ENCODE measurements at places on chromosomes 12 and 14.

- no peak for DNase-seq
Measured at GRCh38 chr14:33510063-33510481, 440.8 kb downstream of the EGLN3 start.

- peak; percentile 71 for DNase-seq
Measured at GRCh38 chr14:104138098-104138717, at the start of gene KIF26A. Gene KIF26A (plus strand): TSS chr14:104138587. CDS start chr14:104138723, 136 bp downstream.

DNA sequence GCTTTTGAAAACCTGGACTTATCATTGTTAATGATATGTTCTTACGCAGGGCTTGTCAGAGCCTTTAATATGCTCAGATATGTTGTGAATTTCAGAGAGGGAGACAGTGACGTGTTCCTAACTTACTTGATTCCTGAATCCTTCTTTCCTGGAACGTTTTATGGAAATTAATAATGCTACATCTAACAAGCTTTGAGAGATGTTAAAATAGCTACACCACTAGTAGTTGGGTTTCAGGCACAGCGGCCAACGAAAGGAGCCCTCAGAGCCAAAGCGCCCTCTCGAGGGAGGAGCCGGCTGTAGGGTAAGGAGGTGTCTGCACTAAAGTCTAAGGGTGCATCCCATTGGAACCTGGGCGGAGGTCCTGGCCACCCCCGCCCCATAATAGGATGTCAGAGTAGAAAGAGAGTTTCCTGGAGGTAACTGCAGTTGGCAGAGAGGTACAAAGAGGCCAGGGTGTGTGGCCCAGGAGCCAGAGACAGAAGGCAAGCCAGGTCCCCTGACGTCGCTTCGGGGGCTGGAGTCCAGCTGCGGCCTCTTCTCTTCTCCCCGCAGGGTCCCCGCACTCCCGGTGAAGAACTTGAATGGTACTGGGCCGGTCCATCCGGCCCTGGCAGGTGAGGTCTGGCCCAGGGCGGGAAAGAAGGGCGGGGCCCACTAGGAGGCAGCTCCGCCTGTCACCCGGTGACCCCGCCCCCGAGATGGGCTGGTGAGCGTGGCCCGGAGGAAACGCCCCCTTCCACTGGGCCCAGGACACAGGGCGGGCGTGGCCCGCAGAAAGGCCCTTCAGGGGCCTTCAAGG, 36.3 kb downstream of the DTX1 start:
- no peak for DNase-seq

- DNase-seq: no peak
Measured at GRCh38 chr14:25841226-25841625, 756.6 kb downstream of the NOVA1 start.

DNA sequence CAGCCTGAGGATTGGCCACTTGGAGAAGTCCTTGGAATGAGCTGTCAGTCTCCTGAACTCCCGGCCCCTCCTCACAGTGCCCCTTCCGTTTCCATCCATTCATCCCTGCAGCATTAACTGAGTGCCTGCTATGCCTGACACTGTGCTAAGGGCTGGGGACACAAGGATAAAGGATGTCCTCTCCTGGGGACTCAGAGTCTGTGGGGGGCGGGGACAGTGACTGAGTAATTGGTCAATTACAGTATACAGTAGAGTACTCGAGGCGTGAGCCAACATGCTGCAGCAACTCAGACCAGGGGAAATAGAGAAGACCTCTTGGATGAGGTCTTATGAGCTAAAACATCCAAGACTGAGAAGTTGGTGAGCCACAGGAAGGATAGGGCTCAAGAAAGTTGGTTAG, 43.4 kb upstream of the PWP1 start:
- DNase-seq: no peak

GRCh38 chr12:15212930-15213329, 8.3 kb downstream of the RERG start:
- DNase-seq: no peak

- peak; percentile 58 for DNase-seq
Measured at GRCh38 chr12:130026608-130027176, 122.9 kb upstream of the TMEM132D start.

DNA sequence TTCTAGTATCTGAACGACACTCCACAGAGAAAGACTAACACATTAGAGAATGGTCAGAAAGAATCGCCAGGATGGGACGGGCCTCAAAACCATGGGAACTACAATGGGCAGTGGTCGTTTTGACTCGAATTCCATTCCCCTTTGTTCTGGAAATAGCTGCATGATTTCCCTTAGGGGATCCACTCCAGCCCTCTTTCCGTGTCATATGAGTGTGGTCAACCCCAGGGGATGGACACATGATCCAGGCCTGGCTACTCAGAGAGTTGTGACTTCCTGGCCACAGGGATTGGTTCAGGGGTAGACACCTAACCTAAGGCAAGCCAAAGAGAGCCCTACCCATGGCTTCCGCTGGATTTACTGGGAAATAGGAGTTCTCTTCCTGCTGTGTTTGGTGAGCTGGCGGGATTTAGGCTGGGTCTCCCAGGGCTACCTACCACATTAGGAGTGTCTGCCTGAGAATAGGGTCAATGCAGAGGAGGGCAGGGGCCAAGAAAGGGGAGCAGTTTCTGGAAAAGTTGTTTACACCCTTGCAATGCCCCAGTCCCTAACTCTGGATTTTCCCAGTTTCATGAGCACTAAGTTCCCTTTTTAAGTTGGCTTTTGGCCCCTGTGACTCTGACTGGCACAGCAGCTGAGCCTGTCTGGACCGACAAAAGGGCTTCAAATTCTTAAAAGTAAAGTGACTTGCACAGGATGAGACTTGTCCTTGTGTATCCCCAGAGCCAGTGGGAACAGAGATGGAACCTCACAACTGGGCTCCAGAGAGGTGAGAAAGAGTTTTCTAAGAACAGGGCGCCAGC, 28.1 kb upstream of the GPATCH2L start:
- no peak for DNase-seq

GRCh38 chr12:18849761-18850160, 111.8 kb downstream of the CAPZA3 start:
- no peak for DNase-seq

DNA sequence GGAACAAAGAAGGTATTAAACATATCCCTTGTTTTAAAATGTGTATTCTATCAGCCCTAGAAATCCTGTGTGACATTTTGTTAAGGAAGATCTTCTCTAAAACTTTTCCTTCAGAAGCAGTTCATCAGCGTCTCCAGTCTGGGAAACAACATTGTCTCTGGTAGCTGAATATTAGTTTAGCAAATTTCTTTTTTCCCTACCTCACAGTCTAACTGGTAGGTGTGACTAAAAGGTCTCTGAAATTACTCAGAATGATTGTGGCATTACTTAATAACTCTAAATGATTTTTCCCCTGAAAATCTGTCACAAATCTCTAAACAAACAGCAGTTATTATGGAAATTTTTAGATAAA, 1044.8 kb downstream of the FLRT2 start:
- DNase-seq: no peak

DNA sequence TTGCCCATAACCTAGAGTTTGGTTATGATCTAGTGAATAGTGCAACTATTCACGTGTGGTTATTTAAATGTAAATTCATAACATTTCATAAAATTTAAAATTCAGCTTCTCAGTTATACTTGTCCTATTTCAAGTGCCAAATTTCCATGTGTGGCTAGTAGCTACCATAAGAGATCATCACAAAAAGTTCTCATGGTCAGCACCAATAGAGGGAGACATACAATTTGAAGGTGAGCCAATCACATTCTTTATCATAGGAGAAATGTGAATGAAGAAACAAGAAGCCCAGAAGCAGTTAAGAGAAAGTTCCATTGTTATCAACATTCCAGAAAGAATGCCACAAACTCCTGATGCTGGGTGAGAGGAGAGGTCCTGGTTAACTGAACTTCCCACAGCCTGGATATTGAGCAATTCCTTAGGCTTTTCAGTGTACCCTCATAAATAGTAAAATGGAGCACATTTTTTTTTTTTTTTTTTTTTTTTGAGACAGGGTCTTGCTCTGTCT, 892.9 kb upstream of the USP15 start:
- DNase-seq: no peak

- no peak for DNase-seq
Measured at GRCh38 chr12:7750350-7750749, 3.2 kb upstream of the CLEC4C start.

DNA sequence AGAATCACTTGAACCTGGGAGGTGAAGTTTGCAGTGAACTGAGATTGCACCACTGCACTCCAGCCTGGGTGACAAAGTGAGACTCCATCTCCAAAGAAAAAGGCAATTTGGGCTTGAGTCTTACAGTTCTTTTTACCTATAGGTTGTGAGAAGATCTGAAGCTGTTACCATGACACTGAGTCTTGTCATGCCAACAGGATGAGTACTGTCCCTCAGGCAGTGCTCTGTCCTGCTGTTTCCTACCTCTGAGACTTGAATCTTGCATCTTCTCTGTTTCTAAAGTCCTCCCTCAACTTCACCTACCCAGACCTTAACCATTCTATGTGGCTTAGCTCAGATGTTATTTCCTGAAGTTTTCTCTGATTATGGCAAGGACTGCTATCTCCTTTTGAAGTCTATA, 400.8 kb upstream of the PRICKLE1 start:
- no peak for DNase-seq

- DNase-seq: no peak
Measured at GRCh38 chr12:92557422-92557724, 145.4 kb upstream of the PLEKHG7 start.

- no peak for DNase-seq
Measured at GRCh38 chr14:51677266-51677665, 25.6 kb downstream of the FRMD6 start.

- no peak for DNase-seq
Measured at GRCh38 chr14:86420131-86420530, 890.2 kb downstream of the FLRT2 start.

DNA sequence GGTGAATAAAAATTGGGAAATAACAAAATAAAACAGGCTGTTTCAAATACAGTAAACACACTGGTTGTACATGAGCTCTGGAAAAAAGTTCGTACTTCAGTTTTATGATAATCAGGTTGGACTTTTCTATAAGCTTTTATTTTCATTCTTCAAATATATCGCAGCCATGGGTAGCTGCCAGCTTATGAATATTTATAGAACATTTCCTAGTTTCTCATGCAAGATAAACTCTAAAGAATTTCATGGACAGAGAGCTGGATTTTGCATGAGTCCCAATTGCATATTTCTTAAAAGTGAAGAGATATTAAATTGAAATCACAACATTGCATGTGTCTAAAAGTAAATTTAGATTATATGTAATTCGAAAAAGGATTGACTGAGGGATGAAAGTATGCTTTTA, 827.6 kb downstream of the SLC6A15 start:
- no peak for DNase-seq

GRCh38 chr12:46027172-46027571, 36.8 kb upstream of the SCAF11 start:
- no peak for DNase-seq

GRCh38 chr14:74064883-74065282, 19.4 kb downstream of the ALDH6A1 start:
- DNase-seq: no peak

DNA sequence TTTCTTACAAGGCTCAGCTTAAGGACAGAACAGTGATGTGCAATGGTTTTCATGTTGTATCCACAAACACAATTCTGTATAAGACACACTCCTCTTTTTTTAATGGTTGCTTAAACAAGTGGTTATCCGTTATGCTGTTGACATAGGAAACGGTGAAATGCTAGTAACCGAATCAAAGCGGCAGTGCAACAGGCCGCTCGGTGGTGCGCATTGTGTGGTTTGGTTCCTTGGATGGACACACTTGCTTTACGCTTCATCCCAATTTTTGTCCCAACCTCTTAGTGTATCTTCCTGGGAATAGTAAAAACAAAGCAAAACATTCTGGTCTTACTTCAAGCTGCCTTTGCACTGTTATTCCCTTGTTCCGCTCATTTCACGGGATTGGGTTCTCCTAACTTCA, 650 bp upstream of the PTGER2 start:
- DNase-seq: no peak

DNA sequence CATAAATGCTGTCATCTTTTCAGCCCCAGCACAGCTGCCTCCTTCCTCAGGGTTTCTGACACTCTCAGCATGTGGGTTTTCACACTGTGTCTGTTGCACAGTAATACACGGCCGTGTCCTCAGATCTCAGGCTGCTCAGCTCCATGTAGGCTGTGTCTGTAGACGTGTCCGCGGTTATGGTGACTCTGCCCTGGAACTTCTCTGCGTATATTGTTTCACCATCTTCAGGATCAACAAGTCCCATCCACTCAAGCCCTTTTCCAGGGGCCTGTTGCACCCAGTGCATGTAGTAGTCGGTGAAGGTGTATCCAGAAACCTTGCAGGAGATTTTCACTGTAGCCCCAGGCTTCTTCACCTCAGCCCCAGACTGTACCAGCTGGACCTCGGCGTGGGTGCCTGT, 1210.6 kb downstream of the TMEM121 start:
- no peak for DNase-seq

DNA sequence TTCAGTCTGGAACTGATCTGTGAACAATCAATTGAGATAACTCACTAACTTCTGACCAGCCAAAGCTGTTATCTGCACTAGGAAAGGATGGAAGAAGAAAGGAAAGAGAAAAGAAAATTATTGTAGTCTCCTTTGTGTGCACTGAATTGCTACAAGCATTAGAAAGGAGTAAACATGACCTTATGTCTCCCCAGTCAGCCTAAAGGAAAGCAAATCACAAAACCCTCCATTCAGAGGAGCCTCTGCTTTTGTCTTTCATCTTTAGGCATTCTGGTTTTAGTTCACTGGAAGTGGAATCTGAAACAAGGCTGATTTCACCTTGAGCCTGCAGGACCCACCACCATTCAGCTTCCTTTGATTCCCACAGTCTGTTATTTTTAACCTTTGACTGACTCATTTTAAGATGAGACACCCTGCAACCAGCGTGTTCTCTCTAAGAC, 26.0 kb downstream of the TBX3 start:
- no peak for DNase-seq

- DNase-seq: no peak
Measured at GRCh38 chr12:39369756-39370155, 73.2 kb downstream of the KIF21A start.

GRCh38 chr12:113689047-113689610, 217.5 kb upstream of the LHX5 start:
- no peak for DNase-seq

GRCh38 chr12:23564451-23565152, 384.9 kb downstream of the SOX5 start:
- DNase-seq: no peak

- no peak for DNase-seq
Measured at GRCh38 chr14:21268617-21269251, 508 bp downstream of the HNRNPC start.

DNA sequence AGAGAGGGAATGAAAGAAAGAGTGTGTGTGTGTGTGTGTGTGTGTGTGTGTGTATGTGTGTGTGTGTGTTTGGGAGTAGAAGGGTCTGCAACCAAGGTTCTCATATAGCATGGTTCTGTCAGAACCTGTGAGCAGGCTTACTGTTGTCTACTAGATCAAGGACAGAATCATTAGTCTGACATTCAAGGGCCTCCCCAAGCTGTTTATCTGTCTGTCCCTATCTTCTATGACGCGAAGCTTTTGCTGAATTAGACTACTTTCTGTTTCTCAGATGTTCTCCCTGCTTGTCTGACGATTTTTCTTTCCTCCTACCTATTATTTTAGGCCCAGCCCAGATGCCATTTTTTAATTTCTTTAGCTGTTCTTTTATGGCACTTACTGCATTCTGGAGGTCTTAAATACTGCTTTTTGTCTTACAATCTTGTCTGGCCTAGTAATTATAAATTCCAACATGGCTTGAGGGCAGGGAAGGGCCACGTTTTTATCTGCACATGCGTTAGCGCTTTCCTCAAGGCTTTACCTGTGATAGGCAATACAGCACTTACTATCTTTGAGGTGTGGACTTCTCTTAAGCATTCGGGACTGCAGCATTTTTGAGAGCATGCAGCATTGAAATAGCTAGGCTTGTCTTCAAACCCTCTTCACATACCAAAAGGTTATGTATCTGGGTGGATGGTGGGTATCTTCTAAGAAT, 150.2 kb downstream of the TTLL5 start:
- DNase-seq: no peak

- no peak for DNase-seq
Measured at GRCh38 chr14:43204816-43205215, 1302.3 kb downstream of the FSCB start.
